ENCODE measurements at places on chromosomes 12 and 14.

- DNase-seq: no peak
Measured at GRCh38 chr14:99273766-99274345, 1.9 kb upstream of the BCL11B start.

DNA sequence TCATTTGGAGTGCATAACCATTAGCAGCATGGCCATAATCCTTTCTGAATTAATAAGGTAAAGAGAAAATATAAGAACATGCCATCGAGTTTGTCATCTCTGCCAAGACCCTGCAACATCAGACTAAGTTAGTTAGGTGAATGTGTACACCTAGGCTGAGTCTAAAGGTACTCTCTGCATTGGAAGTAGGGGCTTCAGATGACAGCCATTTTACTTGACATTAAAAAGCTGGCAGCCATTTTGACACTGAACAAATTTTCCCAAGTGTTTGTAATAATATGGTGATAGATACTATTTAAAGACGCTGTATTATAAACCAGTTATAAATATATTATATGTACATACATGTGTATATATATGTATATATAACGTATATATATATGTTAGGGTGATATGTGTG lies 79.0 kb downstream of the SUDS3 start:
- no peak for DNase-seq

DNA sequence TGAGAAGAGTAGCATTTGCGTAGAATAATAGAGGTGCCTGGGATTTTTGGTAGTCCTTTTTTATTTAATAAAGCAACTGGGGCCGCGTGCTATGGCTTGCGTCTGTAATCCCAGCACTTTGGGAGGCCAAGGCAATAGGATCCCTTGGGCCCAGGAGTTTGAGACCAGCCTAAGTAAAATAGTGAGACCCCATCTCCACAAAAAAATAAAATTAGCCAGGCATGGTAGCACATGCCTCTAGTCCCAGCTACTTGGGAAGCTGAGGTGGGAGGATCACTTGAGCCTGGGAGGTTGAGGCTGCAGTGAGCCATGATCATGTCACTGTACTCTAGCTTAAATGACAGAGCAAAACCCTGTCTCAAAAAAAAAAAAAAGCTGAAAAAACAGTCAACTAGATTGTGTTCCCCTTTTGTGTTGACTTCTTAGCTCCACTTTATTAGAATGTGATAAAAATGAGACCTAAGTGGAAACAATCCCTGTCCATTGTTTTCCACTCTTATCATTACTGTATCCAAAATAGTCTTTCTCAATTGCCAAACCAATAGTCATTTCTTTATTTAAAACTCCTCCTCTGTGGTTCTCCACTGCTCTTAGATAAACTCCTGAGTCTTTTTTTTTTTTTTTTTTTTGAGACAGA lies 7.4 kb downstream of the PRKCH start:
- DNase-seq: no peak

GRCh38 chr12:106243620-106244019 lies 4.2 kb downstream of the CKAP4 start:
- DNase-seq: no peak

DNA sequence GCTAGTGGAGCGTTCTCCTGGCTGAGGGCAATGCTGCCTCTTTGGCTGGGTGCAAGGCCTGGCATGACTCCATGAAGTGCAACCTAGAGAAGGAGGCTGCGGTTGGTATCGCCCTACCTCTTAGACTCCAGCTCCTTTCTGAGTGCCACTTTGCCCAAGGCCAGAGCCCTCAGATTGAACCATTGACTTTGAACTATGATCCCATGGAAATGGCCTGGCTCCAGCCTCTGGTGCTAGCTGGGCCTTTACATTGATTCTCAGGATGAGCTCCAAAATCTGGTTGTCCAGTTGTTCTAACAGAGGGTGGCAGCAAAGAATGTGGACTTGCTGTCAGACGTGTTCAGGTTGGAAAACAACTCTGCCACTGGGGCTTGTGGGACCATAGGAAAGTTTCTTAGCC lies 16.1 kb upstream of the SMOC1 start:
- DNase-seq: no peak

DNA sequence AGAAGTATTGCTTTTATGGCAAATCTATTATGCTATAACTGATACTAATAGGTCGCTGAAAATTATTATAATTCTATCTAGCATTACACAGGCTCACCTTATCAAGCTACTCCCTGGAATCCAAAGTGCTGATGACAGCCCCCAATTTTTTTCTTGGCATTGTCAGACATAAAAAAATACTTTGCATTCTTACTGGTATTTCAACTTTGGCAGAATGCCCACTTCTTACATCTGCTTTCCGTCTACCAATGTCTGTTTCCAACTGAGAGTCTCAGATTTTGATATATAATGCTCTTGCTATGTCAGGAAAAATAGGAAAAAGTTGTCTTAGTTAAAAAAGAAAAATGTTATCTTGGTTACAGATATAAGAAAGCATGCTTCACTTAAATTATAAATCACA lies 615.4 kb downstream of the C12orf50 start:
- DNase-seq: peak; percentile 78

GRCh38 chr14:30210630-30211029 lies 283.0 kb upstream of the PRKD1 start:
- DNase-seq: no peak

DNA sequence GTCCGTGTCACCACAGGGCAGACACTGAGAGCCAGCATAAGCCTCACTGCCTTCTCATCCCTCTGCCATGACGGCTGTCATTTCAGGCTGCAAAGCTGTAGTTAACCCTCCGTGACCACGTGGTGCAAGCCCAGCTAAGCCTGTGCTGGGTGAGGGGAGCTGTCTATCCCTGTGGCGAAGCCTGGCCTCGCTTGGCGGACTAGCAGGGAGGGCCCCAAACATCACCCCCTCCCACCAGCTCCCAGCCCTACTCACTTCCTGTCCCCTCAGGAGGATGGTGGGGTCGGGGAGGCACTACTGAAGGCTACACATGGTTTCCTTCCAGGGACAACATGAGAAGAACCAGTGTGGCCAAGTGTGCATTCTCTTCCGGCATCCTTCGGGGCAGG lies 88.2 kb downstream of the CHGA start:
- no peak for DNase-seq

DNA sequence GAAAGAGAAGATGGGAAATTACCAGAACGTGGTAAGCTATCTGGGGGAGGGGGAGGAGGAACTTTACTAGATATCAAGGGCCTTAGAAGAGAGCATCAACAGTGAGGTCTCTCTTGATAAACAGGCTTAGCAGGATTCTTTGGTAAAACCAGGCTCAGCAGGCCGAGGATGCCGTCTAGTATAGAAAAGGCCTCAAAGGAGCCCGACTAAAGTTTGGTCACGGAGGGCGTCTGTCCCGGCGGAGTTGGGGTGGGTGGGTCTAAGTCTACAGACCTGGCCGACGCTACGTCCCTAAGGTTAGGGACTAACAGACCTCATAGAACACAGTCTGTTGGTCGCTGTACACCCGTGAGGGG lies 538 bp upstream of the TIGAR start:
- DNase-seq: no peak

GRCh38 chr12:90939382-90939781 lies 15.6 kb downstream of the CCER1 start:
- no peak for DNase-seq

GRCh38 chr12:13702381-13702780 lies 279.0 kb downstream of the GRIN2B start:
- no peak for DNase-seq

DNA sequence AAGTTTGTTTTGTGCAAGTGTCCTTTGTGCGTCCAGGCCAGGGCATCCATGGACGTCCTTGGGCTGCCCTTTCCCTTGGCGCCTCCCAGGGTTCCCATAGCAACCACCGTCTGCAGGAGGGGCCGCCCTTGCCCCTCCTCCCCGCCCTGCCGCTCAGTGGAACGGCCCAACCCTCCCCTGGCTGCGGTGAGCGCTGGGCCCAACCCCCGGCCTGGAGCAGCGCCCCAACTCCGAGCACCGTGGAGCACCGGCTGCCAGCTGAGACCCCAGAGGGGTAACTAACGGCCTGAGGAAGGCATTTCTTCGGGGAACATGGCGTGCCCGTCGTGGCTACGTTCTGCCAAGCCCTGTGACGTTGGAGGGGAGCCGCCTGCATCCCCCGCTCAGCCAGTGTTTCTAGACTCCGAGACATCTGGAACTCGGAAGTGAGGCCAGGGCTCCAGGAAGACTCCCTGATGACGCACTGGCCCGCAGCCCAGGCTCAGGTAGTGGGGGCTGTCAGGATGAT lies 5.3 kb upstream of the ACACB start:
- DNase-seq: peak; percentile 92

GRCh38 chr12:29725587-29726320 lies 58.0 kb downstream of the TMTC1 start:
- peak; percentile 64 for DNase-seq

GRCh38 chr14:48900565-48900964 lies 685.6 kb downstream of the RPS29 start:
- DNase-seq: no peak

DNA sequence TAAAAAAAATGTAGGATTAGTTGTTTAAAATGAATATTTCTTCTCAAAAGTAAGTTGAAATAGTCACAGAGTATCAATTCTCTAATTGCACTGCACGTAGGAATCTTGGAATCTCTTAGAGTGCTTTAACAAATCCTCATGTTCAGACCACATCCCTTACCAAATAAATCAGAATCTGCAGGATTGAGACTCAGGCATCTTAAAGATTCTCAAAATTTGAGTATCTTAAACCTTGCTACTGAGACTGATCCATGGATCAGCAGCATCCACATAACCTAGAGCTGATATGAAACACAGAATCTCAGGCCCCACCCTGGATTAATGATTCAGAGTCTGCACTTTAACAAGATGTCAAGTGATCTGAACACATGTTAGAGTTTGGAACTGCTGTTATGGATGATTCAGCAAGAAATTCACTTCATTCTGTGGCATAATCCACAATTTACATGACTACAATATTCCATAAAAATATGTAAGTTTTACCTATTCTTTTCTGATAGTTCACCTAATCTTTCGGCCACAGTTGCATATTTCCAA lies 58.7 kb downstream of the ADAMTS20 start:
- DNase-seq: no peak

All from tongue (tissue), 3 donors.